ENCODE measurements at places on chromosomes 5 and 9. TPM values are rescaled to one million over a fixed set of nuclear protein-coding genes. Genes with fewer than 3 reads are reported as not detected.

FBN2 gene
- total RNA-seq: 146 TPM

PTPN3 gene
- 7.2 TPM for total RNA-seq

MIGA2 gene
- total RNA-seq: 34.1 TPM

TRPM6 gene
- 0.07 TPM for total RNA-seq

TTC33 gene
- total RNA-seq: 13.5 TPM

ENC1 gene
- total RNA-seq: 43.7 TPM

IL3 gene
- not detected for total RNA-seq

TMED7 gene
- 381 TPM for total RNA-seq

ADGRV1 gene
- total RNA-seq: 0.26 TPM

KCNV2 gene
- total RNA-seq: not detected

KIF24 gene
- 1.2 TPM for total RNA-seq

PPP3R2 gene
- total RNA-seq: not detected

TSSK1B gene
- 0.46 TPM for total RNA-seq

LCN10 gene
- total RNA-seq: 0.33 TPM

CTXN3 gene
- total RNA-seq: not detected

CDH6 gene
- 91.5 TPM for total RNA-seq

SPATA31E1 gene
- not detected for total RNA-seq

LEAP2 gene
- 0.30 TPM for total RNA-seq

NDUFS4 gene
- total RNA-seq: 76.0 TPM

SPATA31A3 gene
- not detected for total RNA-seq

ARSI gene
- total RNA-seq: 10.2 TPM

LIX1 gene
- total RNA-seq: not detected

ADAMTS16 gene
- not detected for total RNA-seq

SLC6A7 gene
- not detected for total RNA-seq

F2RL1 gene
- 121 TPM for total RNA-seq

PTGDS gene
- total RNA-seq: 11.1 TPM

JAKMIP2 gene
- 0.13 TPM for total RNA-seq

GLE1 gene
- total RNA-seq: 21.2 TPM

SLC6A19 gene
- not detected for total RNA-seq

INSL6 gene
- not detected for total RNA-seq

PCDHB14 gene
- total RNA-seq: 2.1 TPM

C5orf22 gene
- 18.1 TPM for total RNA-seq

SPINK7 gene
- not detected for total RNA-seq

CBY3 gene
- total RNA-seq: not detected

PCDHA13 gene
- 0.10 TPM for total RNA-seq

SYK gene
- not detected for total RNA-seq

NTRK2 gene
- total RNA-seq: 1.0 TPM

GRXCR2 gene
- not detected for total RNA-seq

AGGF1 gene
- total RNA-seq: 30.6 TPM

QRFP gene
- not detected for total RNA-seq

HDAC3 gene
- 53.8 TPM for total RNA-seq

RFESD gene
- 2.2 TPM for total RNA-seq

ETF1 gene
- 120 TPM for total RNA-seq

NR5A1 gene
- total RNA-seq: not detected

PLCXD3 gene
- 1.7 TPM for total RNA-seq

FAM151B gene
- total RNA-seq: 7.4 TPM

N4BP3 gene
- total RNA-seq: 0.13 TPM

All from smooth muscle cell of the pulmonary artery (primary cell).